ENCODE measurements at places on chromosomes 3 and 15.

DNA sequence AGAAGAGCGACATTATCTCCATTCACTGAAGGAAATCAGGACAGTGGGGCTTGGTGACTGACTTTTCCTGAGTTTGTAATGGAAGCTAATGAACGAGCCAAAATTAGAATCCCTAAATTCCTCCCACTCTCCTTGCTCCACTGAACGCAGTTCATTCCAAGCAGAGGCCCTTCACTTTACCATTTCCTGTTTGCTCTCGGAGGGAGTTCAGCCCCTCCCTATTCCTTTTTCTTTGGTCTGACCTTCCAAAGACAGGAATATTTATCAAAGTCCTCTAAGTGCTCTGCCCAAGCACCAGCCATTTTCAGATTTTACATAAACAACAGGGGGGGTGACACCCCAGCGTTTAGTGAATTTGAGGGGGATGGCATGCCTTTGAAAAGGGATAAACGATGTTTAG, 24.0 kb upstream of the PTPRG start:
- DNase-seq = no peak

DNA sequence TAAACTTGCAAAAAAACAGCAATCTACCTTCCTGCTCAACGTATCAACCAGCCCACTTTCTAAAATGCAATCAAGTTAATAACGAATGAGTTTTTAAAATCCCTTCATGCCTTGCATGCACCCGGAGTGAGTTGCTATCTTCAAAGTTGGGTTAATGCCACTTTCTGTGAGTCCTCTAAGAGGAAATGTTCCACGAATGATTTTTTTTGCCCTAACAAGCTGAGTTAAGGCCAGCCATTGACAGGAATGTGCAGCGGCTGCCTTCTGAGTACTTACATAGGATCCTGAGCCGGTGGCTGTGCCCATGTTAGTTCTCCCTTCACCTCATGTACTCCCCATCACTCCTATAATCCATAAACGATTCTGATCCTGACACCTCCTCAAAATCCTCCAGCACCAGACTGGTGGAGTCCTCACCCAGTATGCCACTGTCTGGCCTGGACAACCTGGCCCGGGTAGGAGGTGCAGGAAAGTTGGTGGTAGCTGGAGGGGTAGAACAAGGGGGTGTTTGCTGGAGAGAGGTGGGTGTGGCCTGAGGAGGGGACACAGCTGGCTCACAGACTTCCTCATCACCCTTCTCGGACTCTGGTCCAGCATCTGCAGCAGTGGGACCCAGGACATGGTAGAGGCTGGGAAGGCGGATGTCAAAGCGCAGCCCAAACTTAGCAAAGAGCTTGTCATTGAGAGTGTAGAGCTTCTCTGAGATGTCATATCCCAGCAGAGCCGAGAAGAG, 12.4 kb downstream of the POPDC2 start:
- DNase-seq = no peak

- no peak for DNase-seq
Observed at GRCh38 chr3:155995525-155996370, 124.6 kb upstream of the KCNAB1 start.

DNA sequence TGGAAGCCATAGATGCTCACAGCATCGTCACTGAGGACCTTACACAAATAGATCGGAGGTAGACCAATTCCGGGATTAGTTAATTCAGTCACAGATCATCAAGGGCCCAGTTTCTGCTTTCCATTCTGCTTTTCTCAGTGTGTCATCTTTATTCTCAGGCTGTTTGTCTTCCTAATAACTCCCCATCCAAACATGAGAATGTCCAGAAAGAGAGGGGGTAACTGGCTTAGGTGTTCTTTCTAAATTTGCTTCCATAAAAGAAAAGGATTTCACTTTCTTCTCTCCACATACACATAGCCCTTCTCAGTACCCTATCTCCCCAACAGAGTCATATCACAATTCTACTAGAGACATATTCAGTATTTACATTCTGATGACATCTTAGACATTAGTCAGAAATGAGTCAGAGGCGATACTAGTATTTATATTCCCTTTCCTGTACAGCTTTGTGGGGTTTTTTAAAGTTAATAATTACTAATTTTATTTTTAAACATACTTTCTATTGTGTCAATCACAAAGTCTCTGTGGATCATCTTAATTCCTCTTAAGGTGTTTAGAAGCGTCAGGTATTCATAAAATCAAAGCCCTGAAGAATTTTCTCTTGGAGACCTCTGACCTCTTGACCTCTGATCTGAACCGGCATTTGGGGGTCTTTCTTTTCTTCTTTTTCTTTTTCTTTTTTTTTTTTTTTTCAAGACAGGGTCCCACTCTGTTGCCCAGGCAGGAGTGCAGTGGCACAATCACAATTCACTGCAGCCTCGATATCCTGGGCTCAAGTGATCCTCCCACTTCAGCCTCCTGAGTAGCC, 24.3 kb upstream of the IL12A start:
- DNase-seq = no peak

DNA sequence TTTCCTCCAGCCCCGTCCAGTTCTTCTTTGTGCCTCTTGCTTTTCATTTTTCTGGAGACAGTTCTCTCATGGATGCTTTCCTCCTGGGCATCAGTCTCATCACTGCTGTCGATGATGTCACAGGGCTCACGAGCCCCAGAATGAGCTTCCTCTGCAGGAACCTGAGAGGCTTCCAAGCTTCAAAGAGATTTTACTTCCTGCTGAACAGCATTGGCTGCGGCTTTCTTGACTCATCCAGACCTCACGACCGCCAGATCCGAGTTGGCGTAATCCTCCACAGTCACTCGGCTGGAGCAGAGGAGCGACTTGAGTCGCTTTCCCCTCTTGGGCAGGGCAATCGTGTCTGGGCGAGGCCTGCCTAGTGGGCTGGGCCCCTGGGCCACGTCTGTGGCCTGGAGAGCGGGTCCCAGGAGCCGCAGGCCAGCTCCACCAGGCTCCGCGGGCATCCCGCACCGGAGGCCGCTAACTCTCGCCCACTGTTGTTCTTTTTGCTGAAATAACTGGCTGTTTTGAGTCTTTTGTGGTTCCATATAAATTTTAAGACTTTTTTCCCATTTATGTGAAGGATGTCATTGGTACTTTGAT, 20.8 kb upstream of the FAN1 start:
- DNase-seq = peak; percentile 30

DNA sequence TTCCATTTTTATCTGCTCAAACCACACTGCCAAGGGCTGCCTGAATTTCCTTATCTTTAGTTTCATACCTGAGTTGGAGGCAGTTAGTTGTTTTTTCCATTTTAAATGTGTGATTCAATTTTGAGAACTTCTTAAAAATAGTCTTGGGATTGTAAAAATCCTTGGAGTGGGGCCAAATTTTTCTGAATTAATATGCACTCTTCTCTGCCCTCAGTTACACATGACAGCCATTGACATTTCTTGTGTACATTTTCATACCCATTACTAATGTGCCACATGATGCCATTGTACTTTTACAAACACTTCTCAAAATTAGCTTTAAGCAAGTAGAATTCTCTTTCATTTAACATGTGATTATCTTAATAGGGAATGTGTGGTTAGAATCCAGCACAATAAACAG, 141.7 kb downstream of the C3orf38 start:
- no peak for DNase-seq

- DNase-seq = no peak
Observed at GRCh38 chr15:46703020-46703861, 1014.1 kb upstream of the SEMA6D start.

DNA sequence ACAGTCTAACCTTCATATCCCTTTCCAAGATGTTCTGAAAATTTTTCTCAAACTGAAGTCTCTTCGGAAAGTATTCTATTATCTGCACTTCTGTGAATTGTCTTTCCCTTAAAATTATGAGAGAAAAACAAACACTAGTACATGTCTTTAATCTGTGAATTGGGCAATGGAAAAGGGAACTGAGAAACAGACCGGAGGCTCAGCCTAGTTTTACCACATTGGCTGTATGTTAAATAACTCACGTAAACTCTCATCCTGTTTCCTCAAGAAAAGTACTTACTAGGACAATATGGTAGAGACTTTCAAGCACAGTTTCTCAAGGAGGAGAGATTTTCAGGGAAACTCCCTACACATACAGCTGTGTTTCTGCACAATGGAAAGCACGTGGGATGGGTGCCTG, 982.2 kb upstream of the SEMA6D start:
- DNase-seq = no peak

- no peak for DNase-seq
Observed at GRCh38 chr3:171005648-171006047, 20.9 kb downstream of the SLC2A2 start.

All from activated naive CD4-positive, alpha-beta T cell treated with anti-CD3 and anti-CD28 coated beads, Interleukin-2, amount 50 U/mL, for 16 hours (primary cell).